ENCODE measurements at places on chromosomes 16 and 17.

GRCh38 chr17:62572488-62572887, 55.0 kb upstream of the MRC2 start:
- no peak for DNase-seq

DNA sequence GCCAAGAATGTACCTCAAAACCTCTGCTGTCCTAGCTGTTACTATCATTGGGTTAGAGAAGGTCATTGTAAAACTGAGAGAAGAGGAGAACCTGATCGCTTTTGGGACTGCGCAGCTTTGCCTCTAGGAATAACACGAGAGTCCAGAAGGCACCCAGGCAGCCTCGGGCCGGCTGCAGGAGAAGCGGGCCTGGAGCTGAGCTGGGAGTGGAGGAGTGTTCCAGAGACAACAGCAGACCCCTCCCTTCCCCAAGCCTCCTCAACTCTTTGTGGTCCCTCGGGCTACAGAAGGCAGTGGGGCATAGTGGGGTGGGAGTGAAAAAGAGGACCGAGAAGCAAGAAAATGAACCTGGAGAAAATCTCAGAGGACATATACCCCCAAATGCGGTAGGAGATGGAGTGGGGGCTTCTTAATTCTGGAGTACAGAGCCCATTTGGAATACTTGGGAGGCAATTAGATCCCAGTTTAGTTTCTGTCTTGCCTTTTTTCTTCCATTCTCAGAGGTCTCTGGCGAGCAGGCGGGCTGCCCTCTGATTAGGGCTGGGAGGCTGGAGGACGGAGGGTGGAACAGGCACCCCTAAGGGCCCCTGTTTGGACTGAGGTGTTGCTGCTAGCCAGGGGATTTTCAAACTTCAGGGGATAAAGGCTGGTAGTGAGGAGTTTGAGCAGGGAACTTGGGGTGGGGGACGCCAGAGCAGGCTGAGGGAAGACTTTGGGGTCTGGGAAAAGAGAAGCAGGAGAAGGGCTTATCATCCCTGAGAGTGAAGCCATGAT, 13.3 kb upstream of the HOXB2 start:
- DNase-seq: no peak

GRCh38 chr17:79214459-79214858, 139.8 kb downstream of the ENGASE start:
- no peak for DNase-seq

DNA sequence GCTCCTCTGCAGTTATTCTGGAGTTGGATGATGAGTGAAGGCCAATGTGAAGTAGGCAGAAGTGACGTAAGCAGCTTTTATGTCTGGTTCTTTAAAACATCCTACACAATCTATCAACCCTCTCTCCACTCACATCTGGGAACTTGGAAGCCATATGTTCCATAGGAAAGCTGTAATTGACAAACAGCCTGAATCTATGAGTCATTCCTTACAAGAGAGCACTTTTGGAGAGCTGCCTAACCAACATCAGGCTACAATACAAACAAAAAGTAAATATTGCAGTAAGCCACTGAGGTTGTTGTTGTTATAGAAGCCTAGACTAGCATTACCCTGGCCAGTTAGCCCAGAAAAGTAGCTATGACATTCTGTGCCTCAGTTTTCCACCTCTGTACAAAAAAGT, 5.9 kb downstream of the CCL7 start:
- DNase-seq: no peak

DNA sequence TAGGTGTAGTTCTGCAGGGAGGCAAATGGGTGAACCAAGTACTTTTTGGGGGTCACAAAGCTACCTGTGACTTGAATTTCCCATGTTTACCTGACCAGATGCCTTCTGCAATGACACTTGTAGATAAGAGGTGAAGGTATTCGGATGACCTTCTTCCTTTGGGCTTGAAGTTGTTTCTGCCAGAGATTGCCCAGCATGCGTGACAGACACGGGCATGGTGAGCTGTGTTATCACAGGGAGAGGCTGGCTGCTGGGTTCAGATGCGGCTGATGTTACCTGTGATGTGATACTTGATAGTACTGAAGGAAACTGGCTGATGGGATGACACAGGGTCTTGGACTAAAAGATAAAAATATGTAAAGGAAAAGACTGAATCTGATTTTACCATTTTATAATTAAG, 14.1 kb downstream of the PKD1L3 start:
- no peak for DNase-seq

- DNase-seq: no peak
These were observed 59.2 kb downstream of the CDK5R1 start for GRCh38 chr17:32546031-32546444.

DNA sequence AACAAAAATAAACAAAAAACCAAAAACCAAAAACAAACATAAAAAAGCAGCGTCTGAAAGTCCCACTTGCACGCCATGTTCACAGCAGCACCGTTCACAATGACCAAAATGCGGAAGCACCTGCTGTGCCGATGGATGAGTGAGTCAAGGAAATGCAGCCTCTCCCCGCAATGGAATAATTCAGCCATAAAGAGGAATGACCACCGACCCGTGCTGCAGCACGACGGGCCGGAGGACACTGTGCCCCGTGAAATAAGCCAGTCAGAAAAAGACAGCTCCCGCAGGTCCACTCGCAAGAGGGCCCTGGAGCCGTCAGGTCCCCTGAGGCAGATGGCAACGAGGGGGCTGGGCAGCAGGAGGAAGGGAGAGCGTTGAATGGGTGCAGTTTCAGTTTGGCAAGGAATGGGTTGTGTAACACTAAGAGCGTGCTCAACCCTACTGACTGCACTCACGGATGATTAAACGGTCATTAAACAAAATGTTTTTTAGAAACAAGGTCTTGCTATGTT, 5.1 kb downstream of the CLCN7 start:
- no peak for DNase-seq

DNA sequence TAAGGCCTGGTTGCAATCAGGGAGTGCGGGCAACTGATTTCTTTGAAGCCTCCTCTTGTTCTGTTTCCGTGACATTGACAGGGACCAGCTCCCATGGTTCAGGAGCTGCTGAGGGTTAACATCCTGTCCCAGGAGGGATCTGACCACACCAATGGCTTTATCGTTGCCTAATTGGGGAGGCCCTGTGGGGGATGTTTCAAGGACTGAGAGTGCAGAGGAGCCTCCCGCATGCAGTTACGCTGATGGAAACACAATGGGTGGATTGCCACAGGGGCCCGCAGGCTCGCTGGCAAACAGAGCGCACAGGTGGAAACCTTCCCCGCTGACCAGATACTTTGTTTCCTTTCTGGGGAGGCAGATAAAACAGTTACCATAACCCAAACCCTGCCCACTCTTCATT, 23.8 kb upstream of the ABCC1 start:
- DNase-seq: no peak

DNA sequence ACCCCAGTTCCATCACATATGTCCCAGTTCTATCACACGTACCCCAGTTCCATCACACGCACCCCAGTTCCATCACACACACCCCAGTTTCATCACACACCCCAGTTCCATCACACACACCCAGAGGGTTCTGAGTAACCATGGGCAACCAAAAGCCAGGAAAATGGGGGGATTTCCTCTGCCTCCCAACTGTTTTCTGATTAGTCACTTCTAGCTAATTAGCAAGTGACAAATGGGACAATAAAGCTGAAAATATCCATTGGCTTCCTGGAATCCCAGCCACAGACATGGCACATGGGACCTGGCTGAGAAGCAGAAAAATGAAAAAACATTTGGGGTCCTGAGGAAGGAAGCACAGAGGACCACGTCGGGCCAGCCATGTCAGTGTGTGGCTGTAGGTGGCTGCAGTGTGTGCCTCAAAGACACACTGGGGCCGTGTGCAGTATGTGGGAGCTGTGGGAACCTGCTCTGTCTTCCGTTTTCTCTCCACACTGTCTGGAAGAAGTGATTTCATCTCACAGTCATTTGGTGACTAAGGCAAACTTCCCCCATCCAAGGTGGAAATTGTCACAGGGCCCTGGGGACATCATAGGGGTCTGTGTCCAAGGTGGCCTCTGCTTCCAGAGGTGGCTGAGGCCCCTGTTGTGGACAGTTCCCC, 106.7 kb downstream of the CMIP start:
- DNase-seq: peak; percentile 42

Data from non-pigmented ciliary epithelial cell (primary cell).